IPS DF 6.9 (cell line): ENCODE measurements at places on chromosomes 16 and 17.

DNA sequence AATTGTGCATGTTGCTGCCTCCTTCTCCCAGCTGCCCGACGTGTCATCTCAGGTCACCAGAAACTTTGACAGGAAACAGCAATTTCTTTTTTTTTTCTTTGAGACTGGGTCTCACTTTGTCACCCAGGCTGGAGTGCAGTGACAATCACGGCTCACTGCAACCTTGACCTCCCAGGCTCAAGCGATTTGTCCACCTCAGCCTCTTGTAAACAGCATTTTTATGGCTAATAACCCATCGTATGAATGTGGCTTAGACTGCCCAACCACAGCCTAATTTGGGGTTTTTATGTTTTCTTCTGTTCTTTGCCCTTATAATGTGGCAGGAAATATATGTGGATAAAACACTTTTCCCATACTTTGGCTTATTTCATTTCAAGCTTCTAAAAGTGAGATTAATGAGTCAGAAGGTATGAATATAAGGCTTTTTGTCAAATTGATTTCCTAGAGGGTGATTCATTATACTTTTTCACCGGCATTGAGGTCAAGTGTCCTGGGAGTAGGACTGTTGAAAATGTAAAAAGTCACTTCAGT is 31.0 kb upstream of the SLC5A10 start:
- no peaks in the 10 kb centered on the region for H3K36me3 ChIP-seq
- no peaks in the 10 kb centered on the region for H3K27me3 ChIP-seq
- DNase-seq: no peak
- no peak overlapping the region for H3K27ac ChIP-seq
- no peaks in the 10 kb centered on the region for H3K4me1 ChIP-seq

DNA sequence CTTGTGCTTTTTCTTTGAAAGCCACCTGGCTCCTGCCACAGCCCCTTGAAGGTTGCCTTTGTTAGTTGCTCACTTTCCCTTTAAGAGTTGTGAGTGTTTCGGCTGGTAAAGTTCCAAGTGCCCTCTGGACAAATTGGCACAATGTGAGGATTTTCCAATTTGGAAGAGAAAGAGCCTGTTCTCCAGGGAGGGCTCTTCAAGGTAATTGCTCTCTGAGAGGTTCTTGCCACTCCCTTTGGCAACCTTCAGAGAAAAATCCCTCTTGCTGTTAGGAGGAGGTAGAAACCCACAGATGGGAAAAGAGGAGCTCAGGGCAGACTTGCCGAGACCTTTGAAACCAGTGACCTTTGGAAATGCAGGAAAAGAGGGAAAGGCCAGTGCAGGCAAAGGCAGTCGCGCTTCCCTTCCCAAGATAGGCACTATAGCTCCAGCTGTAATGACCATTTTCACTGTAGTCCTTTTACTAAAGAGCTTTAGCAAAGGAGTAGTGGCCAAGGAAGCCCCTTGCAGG is 49.0 kb upstream of the AKAP1 start:
- DNase-seq: no peak
- H3K4me3 ChIP-seq: no peak overlapping the region
- no peaks in the 10 kb centered on the region for H3K27me3 ChIP-seq
- H3K27ac ChIP-seq: no peak overlapping the region
- H3K36me3 ChIP-seq: no peaks in the 10 kb centered on the region

GRCh38 chr16:6804461-6804860 is 528.2 kb upstream of the RBFOX1 start:
- DNase-seq: no peak
- H3K27ac ChIP-seq: no peak overlapping the region
- no peaks in the 10 kb centered on the region for H3K4me1 ChIP-seq

GRCh38 chr17:38654411-38655398 is 20.1 kb downstream of the EPOP start:
- no peaks in the 10 kb centered on the region for H3K36me3 ChIP-seq
- no peak overlapping the region for H3K27ac ChIP-seq
- peaks cover 3% of the 10 kb centered on the region; the same call in 1 of the 2 replicates for H3K4me1 ChIP-seq
- no peak for DNase-seq
- H3K27me3 ChIP-seq: no peaks in the 10 kb centered on the region

DNA sequence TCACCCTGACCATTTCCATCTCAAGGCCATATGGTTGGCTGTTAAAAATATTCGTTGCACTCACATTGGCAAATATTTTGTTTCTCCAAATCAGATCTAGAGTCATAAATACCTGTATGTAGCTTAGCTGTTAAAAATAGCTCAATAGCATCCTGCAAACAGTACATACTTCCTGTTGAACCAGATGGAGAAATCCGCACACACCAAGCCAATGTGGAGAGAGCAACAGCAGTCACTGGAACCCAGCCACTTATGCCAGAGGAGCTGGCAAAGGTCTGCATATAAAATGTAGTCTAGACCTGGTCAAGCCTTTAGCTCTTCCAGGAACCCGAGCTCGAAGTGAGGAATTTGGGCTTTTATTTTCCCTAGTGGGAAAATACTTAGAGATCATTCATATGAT is 146.4 kb upstream of the KCNJ16 start:
- H3K36me3 ChIP-seq: no peaks in the 10 kb centered on the region
- H3K27ac ChIP-seq: no peak overlapping the region
- H3K4me3 ChIP-seq: no peak overlapping the region
- no peak for DNase-seq
- no peaks in the 10 kb centered on the region for H3K4me1 ChIP-seq

GRCh38 chr16:29116980-29117379 is 132.1 kb downstream of the LAT start:
- peaks cover 1% of the 10 kb centered on the region; the same call in 1 of the 2 replicates for H3K4me1 ChIP-seq
- H3K27me3 ChIP-seq: no peaks in the 10 kb centered on the region; the same call in 1 of the 2 replicates
- no peak overlapping the region for H3K4me3 ChIP-seq
- H3K36me3 ChIP-seq: no peaks in the 10 kb centered on the region
- DNase-seq: no peak
- H3K27ac ChIP-seq: no peak overlapping the region

GRCh38 chr17:47287639-47288038 is 34.0 kb downstream of the ITGB3 start:
- H3K4me3 ChIP-seq: no peak overlapping the region
- no peaks in the 10 kb centered on the region for H3K36me3 ChIP-seq
- no peak for DNase-seq
- H3K27ac ChIP-seq: no peak overlapping the region
- no peaks in the 10 kb centered on the region for H3K4me1 ChIP-seq

- no peak for DNase-seq
- no peaks in the 10 kb centered on the region for H3K27me3 ChIP-seq
- no peak overlapping the region for H3K4me3 ChIP-seq
- H3K36me3 ChIP-seq: no peaks in the 10 kb centered on the region
- peaks cover 2% of the 10 kb centered on the region; the same call in 1 of the 2 replicates for H3K4me1 ChIP-seq
Measured at GRCh38 chr16:84514874-84515835, 10.7 kb upstream of the MEAK7 start.

GRCh38 chr17:32894245-32894644 is 17.3 kb upstream of the MYO1D start:
- H3K27ac ChIP-seq: no peak overlapping the region
- H3K4me1 ChIP-seq: no peaks in the 10 kb centered on the region
- H3K4me3 ChIP-seq: no peak overlapping the region
- DNase-seq: no peak
- H3K36me3 ChIP-seq: no peaks in the 10 kb centered on the region

GRCh38 chr16:82625066-82625968 is 1.5 kb upstream of the CDH13 start:
- no peaks in the 10 kb centered on the region for H3K36me3 ChIP-seq
- no peak for DNase-seq
- H3K4me1 ChIP-seq: peaks cover 6% of the 10 kb centered on the region
- no peak overlapping the region for H3K4me3 ChIP-seq
- H3K27ac ChIP-seq: no peak overlapping the region

GRCh38 chr16:57134982-57135381 is 42.6 kb downstream of the CPNE2 start:
- H3K27me3 ChIP-seq: no peaks in the 10 kb centered on the region
- H3K4me3 ChIP-seq: no peak overlapping the region
- H3K4me1 ChIP-seq: no peaks in the 10 kb centered on the region
- no peak for DNase-seq

DNA sequence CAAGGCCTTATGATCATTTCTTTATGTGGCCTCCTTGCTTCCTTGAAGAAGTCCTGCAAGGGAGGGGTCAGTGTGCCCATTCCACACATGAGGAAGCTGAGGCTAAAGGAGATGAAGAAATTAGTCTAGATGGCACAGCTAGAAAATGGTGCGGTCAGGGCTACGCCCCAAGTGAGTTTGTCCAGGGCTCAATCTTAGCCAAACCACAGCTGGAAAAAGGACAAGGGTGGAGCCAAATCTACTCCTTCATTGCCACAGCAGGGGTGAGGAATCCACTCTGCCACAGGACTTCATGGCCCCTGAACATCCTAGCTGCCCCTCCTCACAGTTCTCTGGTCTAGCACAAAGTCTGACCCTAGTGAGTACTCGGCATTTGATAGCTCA is 16.2 kb downstream of the BEAN1 start:
- H3K27me3 ChIP-seq: no peaks in the 10 kb centered on the region; the same call in 1 of the 2 replicates
- H3K36me3 ChIP-seq: no peaks in the 10 kb centered on the region
- H3K4me3 ChIP-seq: no peak overlapping the region

DNA sequence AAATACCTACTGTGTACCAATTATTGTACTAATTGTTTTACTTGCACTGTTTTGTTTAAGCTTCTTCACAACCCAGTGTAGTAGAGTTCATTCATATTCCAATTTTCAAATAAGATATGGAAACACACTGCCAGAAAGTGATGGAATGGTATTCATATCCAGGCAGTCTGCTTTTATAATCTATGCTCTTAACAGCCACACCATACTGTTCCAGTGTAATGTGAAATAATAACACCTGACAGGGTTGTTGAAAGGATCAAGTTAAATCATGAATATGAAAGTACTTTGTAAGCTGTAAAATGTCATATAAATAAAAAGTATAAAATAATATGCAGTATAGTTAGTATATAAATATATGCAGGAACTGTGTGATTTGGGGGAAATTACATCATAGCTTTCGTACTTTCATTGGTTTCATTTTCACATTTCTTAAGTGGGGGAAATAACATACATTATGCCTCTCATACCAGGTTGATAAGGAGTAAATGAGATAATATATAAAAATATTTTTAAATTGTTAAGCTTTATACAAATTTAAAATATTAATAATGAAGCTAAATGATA is 230.8 kb downstream of the TANC2 start:
- DNase-seq: no peak
- H3K27ac ChIP-seq: no peak overlapping the region
- H3K4me1 ChIP-seq: no peaks in the 10 kb centered on the region

- peaks cover 4% of the 10 kb centered on the region for H3K4me1 ChIP-seq
- DNase-seq: no peak
- no peaks in the 10 kb centered on the region for H3K27me3 ChIP-seq
- peaks cover 6% of the 10 kb centered on the region for H3K36me3 ChIP-seq
Measured at GRCh38 chr16:31107465-31107867, 720 bp upstream of the BCKDK start.

DNA sequence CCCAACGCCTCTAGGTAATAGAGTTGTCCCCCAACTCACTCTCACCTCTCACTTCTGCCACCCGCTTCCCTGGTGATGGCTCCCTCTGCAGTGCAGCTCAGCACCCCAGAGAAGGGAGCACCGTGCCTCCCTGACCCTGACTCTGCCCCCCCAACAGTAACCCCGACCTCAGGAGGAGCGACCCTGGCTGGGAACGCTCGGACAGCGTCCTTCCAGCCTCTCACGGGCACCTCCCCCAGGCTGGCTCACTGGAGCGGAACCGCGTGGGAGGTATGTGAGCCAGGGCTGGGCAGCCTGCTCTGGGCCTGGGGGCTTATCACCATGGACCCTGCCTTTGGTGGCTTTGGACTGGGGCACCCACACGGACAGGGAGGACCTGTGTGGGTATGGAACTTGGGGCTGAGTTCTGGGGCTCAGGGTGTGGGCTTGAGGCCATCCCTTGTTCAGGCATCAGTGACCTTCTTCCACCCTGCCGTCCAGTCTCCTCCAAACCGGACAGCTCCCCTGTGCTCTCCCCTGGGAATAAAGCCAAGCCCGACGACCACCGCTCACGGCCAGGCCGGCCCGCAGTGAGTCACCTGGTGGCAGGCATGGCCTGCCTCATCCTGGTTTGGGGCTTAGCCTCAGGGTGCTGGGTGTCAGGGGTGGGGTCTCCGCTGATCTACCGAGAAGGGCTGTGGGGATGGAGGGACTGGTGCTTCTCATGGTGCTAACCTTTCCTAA is 6.7 kb upstream of the C17orf107 start:
- H3K4me1 ChIP-seq: no peaks in the 10 kb centered on the region
- peaks cover 40% of the 10 kb centered on the region for H3K36me3 ChIP-seq
- no peak for DNase-seq
- H3K27me3 ChIP-seq: no peaks in the 10 kb centered on the region
- H3K4me3 ChIP-seq: no peak overlapping the region

DNA sequence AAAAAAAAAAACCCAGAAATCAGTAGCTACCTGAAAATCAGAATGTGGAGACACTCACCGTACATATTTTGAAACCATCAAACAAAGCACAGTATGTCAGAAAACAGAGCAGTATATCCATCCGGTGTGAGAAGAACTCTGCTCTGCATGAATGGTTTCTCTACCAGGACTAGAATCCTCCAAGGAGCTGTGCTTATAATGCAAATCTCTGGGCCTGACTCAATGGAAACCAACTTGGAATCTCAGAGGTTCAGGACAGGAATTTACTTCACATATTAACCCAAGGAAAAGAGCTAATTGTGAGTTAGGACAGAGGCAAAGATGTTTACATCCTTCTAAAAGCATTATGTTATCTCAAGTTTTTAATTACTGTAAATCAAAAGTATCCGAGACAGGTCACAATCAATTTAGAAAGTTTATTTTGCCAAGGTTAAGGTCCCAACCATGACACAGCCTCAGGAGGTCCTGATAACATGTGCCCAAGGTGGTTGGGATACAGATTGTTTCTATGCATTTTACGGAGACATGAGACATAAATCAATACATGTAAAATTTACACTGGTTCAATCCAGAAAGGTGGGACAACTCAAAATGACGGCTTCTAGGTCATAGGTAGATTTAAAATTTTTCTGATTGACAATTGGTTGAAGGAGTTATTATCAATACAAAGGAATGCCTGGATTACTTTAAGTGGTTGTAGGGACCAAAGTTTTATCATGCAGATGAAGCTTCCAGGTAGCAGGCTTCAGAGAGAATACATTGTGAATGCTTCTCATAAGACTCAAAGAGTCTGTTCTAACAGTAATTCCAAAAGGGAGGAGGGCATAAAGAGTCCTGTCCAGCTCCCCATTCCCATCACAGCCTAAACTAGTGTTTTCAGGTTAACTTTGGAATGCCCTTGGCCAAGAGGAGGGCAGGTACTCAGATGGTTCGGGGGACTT is 164.1 kb downstream of the CDH8 start:
- H3K27ac ChIP-seq: no peak overlapping the region
- H3K4me3 ChIP-seq: no peak overlapping the region
- no peaks in the 10 kb centered on the region for H3K36me3 ChIP-seq
- H3K27me3 ChIP-seq: no peaks in the 10 kb centered on the region
- DNase-seq: peak; percentile 39

GRCh38 chr17:80797741-80798594 is 193.7 kb upstream of the CHMP6 start:
- H3K4me1 ChIP-seq: no peaks in the 10 kb centered on the region; the same call in 1 of the 2 replicates
- DNase-seq: no peak
- H3K27me3 ChIP-seq: no peaks in the 10 kb centered on the region
- H3K27ac ChIP-seq: no peak overlapping the region
- H3K36me3 ChIP-seq: no peaks in the 10 kb centered on the region; the same call in 1 of the 2 replicates
